ENCODE measurements at places on chromosomes 3 and 15.

- DNase-seq, result no peak
Measured at GRCh38 chr15:49809894-49810609, 189.2 kb downstream of the DTWD1 start.

- no peak for DNase-seq
Measured at GRCh38 chr3:105214590-105214989, 152.1 kb upstream of the ALCAM start.

DNA sequence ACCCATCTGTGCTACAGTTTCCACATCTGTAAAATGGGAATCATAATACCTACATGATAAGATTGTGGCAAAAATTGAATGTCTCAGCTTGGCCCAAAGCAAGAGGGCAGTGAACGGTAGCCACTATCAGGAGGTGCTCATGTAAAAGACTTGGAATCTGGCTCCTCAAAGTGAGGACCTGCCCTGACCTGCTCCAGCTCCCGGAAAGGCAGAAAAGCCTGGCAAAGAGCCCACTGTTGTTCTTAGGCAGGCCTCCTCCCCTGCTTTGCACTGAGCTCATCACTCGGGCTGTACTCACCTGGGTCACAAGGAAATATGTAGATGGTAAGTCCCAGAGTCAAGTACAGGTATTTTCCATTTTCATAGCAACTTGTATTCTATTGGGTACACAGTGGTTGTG, 250.7 kb upstream of the TBL1XR1 start:
- DNase-seq, result no peak

DNA sequence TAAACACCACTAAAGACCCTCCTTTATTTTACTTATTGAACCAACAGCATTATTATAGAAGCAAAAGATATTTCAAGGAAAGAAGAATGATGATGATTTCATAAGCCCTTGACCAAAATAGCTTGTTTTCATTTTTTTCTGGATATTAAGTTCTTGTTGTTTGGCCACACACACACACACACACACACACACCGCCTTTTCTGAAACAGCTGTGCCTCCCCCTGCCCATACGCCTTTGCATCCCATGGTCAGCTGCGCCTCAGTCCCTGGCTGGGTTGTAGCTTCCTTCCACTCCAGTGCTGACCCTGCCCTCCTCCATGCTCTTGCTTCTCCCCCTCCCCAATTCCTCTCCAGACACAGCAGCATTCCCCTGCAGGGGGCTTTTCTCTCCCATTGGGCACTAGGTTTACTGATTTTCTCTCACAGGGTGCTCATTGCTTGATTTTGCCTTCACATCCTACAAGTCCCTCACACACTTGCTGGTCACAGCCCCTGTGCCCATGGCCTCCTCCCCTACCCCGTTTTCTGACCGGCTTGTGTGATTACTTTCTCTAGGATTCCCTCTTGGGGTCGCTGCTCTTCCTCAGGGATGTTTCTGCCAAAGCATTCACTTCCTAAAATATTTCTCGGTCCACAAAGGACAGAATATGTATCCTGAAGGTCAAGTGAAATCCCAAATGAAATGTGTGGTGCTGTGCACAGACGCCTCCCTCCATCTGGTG, 18.4 kb downstream of the MESP1 start:
- no peak for DNase-seq

GRCh38 chr3:177860184-177860583, 662.9 kb upstream of the TBL1XR1 start:
- DNase-seq, result no peak

GRCh38 chr3:38647217-38647970, 2.1 kb downstream of the SCN5A start:
- DNase-seq, result no peak

DNA sequence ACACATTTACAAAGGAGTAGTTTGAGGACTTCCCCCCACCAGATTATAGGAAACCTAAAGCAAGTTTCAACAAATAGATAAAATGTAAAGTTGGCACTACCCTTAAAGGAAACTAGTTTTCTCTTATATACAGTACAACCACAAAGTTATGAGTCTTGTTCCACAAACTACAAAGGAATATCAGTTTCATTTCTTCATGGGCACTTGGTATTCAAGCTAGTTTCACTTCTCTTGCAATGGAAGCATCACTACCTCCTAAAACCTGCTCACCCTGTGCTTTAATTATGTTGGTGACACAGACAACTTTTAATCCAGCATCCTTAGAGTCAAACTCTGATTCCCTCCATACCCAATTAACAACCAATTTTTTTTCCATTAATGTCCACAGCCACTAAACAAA, 707.0 kb downstream of the ROBO2 start:
- no peak for DNase-seq

- DNase-seq, result no peak
Measured at GRCh38 chr3:181056136-181056732, 66.7 kb upstream of the DNAJC19 start.

- DNase-seq, result no peak
Measured at GRCh38 chr3:15120986-15121385, 22.0 kb upstream of the RBSN start.

DNA sequence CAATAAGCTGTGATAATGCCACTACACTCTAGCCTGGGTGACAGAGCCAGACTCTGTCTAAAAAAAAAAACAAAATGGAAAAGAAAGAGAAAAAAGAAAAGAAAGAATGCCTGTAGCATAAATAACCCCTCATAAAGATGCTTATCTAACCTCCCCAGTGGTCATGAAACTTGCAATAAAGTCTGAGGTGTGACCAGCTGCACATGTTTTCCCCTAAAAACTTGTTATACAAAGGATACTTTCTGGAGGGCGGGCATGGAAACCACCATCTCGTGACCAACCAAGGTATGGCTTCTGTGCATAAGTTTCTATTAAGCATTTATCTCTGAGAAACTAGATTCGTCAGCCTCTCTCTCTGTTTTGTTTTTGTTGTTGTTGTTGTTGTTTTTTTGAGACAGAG, 21.8 kb downstream of the CCDC32 start:
- no peak for DNase-seq

DNA sequence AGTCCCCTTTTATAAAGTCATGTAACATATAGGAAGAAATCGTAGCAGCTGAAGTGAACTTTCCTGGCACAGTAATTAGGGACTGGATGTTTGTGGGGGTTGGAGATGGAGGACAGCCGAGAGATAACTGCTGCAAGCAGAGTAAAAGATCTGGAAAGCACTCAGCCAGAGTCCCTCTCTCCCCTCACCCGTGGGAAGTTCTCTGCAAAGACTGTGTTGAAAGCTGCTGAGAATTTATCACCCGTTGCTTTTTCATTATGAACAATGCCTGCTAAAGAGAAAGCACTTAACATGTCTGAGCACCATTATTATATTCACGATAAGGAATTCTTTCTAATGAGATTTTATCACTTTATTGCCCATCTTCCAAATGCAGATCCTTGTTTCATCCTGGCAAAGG, 248.8 kb downstream of the SHOX2 start:
- DNase-seq, result no peak

- DNase-seq, result no peak
Measured at GRCh38 chr3:49841126-49841696, 15.2 kb downstream of the TRAIP start.

- no peak for DNase-seq
Measured at GRCh38 chr15:74227968-74228722, 8.0 kb upstream of the CCDC33 start.

DNA sequence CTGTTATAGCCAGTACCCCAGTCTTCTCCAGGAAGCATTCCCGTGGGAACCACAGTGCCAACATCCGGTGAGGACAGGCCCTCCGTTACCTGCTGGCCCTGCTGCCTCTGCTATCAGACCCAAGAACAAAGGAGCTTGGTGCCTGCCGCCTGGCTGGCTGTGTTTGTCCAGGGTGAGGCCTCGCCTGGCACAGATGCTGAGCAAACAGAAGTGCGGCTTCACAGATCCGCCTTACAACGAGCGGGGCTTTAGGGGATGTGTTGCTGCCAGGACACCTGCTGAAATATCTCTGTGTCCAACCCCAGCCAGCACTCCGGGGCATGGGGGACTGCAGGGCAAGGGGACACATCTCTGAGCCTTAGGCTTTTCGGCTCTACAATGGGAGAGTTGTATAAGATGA, 2.2 kb upstream of the EPHB3 start:
- no peak for DNase-seq

GRCh38 chr3:25648925-25649830, 15.5 kb downstream of the TOP2B start:
- DNase-seq, result no peak

- DNase-seq, result no peak
Measured at GRCh38 chr3:108146139-108146538, 55.3 kb upstream of the CD47 start.

DNA sequence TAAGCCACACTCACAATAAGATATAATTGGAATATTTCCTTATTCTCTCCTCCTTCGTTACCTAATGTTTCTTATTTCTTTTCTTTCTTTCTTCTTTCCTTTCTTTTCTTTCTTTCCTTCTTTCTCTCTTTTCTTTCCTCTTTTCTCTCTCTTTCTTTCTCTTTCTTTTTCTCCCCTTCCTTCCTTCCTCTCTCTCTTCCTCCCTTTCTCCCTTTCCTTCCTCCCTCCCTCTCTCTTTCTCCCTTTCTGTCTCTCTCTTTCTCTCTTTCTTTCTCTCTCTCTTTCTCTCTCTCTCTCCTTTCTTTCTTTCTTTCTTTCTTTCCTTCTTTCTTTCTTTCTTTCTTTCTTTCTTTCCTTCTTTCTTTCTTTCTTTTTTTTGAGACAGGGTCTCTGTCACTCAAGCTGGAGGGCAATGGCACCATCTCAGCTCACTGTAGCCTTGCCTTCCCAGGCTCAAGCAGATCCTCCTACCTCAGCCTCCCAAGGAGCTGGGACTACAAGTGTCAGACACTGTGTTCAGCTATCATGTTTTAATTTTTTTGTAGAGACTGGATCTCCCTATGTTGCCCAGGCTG, 19.3 kb upstream of the PIAS1 start:
- DNase-seq, result no peak

- DNase-seq, result peak; percentile 12
Measured at GRCh38 chr3:81886081-81886480, 124.6 kb upstream of the GBE1 start.

DNA sequence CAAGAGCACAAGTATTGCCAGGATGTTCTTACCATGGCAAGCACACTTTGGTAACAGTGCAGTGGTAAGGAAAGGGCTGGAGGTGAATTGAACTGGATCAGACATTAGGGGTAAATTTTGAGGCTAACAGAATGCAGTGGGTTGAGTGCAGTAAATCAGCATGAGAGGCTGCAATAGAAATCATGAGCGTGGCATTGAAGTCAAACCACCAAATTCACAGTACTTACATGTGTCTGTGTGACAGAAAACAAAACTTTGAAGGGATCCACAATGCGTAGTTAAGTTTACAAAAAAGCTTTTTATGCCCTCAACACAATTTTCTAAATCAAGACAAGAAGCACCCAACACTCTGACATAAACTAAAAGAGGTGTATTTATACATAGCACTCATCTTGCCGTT, 428.0 kb upstream of the ARHGEF26 start:
- DNase-seq, result no peak

GRCh38 chr15:89749054-89749453, 2.0 kb downstream of the MESP1 start:
- no peak for DNase-seq

- DNase-seq, result no peak
Measured at GRCh38 chr3:40152482-40153133, 156.9 kb upstream of the EIF1B start.

- DNase-seq, result no peak
Measured at GRCh38 chr3:69178082-69178481, 55.7 kb upstream of the LMOD3 start.

GRCh38 chr3:197406266-197406665, 107.9 kb upstream of the DLG1 start:
- peak; percentile 26 for DNase-seq

DNA sequence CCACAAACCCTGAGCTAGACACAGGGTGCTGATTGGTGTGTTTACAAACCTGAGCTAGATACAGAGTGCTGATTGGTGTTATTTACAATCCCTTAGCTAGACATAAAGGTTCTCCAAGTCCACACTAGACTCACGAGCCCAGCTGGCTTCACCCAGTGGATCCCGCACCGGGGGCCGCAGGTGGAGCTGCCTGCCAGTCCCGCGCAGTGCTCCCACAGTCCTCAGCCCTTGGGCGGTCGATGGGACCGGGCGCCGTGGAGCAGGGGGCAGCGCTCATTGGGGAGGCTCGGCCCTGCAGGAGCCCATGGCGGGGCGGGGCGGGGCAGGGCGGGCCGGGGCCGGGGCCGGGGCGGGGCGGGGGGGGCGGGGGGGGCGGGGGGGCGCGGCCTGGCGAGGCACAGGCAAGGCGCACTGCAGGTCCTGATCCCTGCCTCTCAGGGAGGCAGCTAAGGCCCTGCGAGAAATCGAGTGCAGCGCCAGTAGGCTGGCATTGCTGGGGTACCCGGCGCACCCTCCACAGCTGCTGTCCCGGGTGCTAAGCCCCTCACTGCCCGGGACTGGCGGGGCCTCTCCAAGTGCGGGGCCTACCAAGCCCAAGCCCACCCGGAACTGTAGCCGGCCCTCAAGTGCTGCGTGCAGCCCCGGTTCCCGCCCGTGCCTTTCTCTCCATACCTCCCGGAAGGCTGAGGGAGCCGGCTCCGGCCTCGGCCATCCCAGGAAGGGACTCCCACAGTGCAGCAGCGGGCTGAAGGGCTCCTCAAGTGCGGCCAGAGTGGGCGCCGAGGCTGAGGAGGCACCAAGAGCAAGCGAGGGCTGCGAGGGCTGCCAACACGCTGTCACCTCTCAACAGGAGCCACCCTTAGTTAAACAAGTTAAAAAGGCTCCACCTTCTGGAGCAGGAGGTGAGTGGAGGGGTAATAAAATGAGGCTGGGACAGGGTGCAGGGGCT, 9.8 kb upstream of the TMEM40 start:
- no peak for DNase-seq

DNA sequence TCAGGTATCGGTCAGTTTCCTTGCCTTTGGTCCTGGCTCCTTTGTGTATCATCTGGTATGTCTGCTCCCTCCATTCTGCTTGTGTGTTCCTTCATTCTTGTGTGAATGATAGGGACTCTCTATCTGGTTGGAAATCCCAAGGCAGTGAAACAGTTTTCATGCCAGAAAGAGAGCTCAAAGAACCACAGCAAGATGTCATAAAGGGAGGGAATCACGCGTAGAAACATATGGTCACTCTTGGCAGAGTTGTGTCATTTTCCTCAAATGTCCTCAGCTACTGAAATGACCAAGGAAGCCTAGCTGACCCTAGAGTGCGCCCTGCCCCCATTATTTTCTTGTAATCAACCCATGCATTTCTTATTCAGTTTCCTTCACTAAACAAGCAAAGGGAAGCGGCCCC, 48.0 kb downstream of the RASGRP1 start:
- DNase-seq, result no peak

Measured in astrocyte (in vitro differentiated cells and primary cell).